Non-pigmented ciliary epithelial cell (primary cell): ENCODE measurements at places on chromosomes 2 and 18.

GRCh38 chr2:159030674-159031380, 62.4 kb downstream of the TANC1 start:
- peak; percentile 59 for DNase-seq

- DNase-seq = no peak
These were observed 976 bp upstream of the ACADL start for GRCh38 chr2:210226223-210226622.

- no peak for DNase-seq
These were observed 223.1 kb upstream of the FBXO11 start for GRCh38 chr2:48129293-48129950.

DNA sequence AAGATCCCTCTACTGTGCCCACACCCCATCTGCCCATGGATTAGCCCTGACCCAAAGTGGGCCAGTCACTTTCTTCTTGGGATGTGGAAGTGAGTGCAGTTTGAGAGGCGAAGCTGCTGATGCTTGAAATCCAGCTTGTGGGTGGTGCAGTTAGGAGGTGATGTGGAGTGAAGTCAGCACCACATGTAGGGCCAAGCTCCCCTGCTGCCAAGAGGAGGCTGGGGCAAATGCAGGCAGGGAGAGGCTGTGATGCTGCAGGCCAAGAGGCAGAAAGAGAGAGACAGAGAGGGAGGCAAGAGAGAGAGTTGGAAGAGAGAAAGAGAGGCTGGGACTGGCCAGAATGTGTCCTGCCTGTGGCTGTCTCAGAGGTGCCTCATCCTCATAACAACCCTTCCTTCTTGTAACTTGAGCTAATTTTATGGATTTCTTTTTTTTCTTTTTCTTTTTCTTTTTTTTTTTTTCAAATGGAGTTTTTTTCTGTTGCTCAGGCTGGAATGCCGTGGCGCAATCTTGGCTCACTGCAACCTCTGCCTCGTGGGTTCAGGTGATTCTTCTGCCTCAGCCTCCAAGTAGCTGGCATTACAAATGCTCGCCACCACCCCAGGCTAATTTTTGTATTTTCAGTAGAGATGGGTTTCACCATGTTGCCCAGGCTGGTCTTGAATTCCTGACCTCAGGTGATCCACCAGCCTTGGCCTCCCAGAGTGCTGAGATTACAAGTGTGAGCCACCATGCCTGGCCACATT, 35.3 kb upstream of the CAB39 start:
- no peak for DNase-seq

GRCh38 chr18:56891116-56891515, 240.0 kb downstream of the WDR7 start:
- DNase-seq = no peak

DNA sequence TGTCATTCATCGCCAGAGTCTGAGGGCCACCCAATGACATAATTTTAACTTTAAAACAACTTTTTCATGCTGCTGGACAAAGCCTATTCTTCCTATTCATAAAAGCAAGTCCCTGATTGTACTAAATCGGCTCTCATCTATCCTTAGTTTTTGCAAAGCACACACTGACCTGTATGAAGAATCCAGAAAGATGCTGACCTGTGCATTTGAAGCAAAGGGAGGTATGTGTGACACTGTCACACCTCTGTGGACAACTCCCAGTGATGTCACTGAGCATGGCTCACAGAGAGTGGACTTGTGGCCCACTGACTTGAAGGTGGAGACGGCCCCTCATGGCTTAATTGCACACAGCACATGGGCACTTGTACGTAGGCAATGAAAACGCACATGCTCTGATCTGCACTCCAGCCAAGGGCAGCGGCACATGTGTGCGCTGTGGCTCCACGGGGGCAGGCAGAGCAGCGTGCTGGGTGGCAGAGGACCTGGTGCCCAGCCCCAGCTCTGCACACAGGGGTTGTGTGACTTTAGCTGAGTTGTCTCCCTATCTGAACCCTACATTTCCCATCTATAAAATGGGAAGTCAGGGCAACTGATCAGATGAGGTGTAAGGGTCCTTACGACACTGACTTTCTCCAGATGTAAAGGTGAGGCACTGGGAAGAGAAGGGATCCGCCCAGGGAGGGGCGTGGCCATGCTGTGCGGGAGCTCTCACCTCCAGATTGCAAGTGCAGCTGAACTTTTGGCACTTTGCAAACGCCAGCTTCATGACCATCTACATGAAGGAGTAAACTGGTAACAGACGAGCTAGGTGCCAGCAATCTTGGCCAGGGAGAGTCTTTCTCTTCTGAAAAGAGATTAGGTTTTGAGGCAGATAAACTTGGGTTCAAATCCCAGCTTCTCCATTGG, 14.3 kb upstream of the ODC1 start:
- no peak for DNase-seq

DNA sequence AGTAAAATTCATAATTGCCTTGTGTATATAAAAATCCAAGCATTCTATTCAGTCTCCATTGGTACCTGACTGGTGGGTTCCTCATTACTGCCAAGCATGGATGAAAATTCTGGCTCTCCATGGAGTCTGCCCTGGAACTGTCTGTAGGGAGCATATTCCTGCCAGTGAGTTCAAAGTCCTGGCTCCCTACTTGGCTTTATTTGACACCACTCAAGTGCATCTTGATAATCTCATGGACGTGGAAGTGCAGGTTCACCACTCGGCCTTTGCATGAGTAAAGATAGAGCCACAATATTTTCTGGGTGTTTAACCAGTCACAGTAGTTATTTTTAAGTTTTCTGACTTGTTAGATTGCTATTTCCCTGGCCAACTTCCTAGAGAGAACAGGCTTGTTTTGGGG, 63.5 kb downstream of the CNTNAP5 start:
- DNase-seq = no peak

DNA sequence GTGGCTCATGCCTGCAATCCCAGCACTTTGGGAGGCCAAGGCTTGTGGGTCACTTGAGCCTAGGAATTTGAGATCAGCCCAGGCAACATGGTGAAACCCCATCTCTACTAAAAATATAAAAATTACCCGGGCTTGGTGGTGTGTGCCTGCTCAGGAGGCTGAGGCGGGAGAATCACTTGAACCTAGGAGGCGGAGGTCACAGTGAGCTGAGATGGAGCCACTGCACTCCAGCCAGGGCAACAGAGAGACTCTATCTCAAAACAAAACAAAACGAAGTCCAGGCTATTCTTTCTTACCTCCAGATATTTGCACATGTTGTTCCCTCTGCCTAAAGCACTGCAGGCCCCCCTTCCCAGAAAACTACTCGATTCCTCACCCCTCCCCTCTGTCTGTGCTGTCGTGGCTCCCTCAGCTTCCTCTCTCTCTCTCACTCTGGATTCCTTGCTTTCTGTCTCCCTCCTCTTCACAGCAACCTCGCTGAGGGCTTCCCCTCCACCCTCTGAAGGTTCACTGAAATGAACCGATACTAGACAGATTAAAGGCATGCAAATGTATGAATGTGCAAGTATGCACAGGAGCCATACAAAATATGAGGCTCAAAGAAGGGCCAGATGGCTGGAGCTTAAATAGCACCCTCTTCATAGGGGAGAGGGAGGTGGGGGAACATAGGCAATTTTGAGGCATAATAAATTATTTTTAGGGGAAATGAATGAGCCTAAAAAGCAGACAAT, 18.5 kb downstream of the TMEM177 start:
- no peak for DNase-seq

GRCh38 chr2:101341421-101341820, 32.9 kb upstream of the RNF149 start:
- no peak for DNase-seq

DNA sequence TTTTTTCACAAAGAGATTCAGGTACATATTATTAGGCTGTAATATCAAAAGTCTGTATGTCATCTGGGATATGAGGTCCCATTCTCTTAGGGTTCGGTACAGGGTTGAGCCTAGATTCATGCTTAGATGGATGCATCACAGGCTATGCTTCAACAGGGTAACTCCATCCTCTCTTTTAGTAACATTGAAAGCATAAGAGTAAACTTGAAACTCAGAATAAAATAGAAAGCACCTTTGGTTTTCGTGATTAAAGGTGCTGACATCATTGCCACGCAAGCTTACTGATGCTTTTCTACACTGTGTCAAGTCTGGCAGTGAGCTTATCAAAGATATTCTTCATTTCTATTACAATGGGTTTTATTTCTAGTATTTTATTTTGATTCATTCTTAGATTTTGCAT, 419.1 kb upstream of the DSEL start:
- no peak for DNase-seq

GRCh38 chr2:49973917-49974368, 819.6 kb upstream of the FSHR start:
- peak; percentile 5 for DNase-seq

DNA sequence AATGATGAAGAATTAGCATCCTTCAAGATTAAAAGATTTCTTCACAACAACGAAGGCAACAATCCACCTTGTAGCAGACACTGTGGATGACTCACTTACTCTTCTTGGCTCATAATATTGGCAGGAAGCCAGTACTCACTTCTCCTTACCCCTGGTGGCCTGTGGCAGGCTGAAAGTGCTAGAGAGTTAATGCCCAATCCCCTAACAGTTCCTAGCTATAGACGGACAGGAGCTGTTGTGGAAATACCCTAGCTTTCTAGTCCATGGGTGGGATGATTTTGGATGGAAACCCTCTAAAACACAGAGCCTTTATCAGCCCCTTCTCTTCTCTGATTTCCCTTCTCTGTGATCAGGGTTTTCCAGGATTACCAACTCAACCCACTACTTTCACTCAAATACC, 128.6 kb upstream of the NYAP2 start:
- no peak for DNase-seq

GRCh38 chr2:122635686-122636085, 880.2 kb downstream of the TSN start:
- no peak for DNase-seq

- DNase-seq = no peak
These were observed 40.8 kb downstream of the MTERF4 start for GRCh38 chr2:241061275-241061674.

DNA sequence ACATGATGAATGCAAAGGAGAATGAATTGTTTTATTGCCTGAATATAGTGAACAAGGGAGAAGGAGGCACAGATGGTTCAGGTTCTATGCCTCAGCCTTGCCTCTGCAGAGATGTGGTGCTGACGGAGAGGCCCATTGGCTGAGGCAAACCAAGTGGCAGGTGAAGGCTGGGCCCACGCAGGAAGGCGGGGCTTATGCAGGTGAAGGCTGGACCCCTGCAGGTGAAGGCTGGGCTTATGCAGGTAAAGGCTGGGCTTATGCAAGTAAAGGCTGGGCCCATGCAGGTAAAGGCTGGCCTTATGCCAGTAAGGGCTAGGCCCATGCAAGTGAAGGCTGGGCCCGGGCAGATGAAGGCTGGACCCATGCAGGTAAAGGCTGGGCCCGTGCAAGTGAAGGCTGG, 414.7 kb downstream of the LRATD1 start:
- no peak for DNase-seq

- DNase-seq = peak; percentile 41
These were observed 181.7 kb upstream of the ETAA1 start for GRCh38 chr2:67215214-67216055.

DNA sequence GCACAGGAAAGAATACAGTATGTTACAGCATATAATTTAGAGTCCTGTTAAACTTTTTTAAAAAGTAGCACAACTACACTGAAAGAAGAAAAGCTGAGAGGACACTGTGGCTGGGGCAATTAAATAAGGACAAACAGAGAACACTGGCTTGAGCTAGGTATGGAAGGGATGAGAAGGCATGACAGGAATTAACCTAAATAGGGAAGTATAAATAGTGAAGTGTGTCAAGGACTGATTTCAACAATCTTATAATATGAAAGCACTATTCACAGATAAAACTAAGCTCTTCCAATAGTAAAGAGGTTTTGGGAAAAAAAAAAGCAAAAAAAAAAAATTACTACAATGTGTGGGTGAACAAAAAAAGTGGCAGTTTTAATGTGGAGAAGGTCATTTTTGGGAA, 45.5 kb downstream of the PPP3R1 start:
- DNase-seq = no peak

GRCh38 chr18:6412933-6413472, 1.7 kb downstream of the L3MBTL4 start:
- no peak for DNase-seq

GRCh38 chr2:71446505-71446904, 6.9 kb upstream of the DYSF start:
- no peak for DNase-seq

DNA sequence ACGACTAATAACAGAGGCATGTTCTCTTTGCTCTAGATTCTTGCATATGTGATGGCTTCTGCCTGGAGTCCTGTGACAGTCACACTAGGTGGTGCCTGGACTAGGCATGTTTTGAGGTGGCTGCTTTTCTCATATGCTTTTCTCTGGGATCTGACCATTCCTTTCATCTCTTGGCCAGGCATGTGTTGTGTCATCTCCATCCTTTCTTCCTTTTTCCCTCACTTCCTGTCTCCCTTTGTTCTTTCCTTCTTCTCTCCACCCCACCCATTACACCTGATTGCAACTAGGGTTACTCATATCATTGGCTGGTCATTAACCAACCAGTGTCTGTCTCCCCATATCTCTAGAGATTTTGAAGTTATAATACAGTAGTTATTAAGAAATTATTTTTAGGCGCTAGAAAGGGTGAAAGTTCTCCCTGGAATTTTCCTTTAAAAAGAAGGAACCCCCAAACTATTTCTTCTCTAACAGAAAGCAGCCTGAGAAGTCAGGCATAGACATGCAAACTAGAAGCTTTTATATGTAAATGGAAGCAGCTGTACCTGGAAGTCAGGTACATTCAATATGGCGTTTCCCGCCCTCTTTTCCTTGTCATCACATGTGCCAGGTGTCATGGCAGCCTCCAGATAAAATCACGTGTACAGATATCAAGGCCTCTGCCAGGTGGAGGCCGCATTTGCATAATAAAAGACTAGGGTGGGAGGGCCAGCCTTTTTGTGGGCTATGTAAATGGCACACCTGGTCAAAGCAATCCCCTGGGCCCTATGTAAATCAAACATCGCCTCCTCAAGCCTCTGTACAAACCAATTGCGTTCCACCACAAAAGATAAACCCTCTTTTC, 220.4 kb upstream of the MEX3C start:
- no peak for DNase-seq

DNA sequence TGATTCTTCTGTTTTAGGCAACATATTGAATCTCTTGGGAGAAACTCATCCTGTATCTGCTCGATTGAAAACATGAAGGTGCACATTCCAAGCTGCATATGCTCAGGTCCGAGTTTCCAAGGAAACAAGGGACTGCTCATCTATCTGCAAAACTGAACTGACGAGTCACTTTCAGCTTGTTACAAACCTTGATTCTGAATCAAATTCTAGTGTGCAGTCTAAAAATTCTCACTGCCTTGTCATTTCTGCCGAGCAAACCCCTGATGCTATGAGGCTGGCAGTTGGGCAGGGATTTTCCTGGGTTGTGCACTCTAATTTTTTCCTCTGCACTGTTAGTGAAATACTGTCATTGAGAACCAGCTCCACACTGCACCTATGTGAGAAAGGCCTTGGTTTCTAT, 101.3 kb upstream of the ETAA1 start:
- DNase-seq = no peak

GRCh38 chr2:189569295-189569910, 11.2 kb downstream of the SLC40A1 start:
- no peak for DNase-seq

- DNase-seq = no peak
These were observed 14.3 kb upstream of the PIEZO2 start for GRCh38 chr18:11163665-11164064.

- no peak for DNase-seq
These were observed 201.5 kb downstream of the SMAD2 start for GRCh38 chr18:47728921-47729320.

GRCh38 chr2:29108225-29108624, 7.0 kb upstream of the CLIP4 start:
- no peak for DNase-seq

- no peak for DNase-seq
These were observed 3.3 kb downstream of the UGT1A9 start for GRCh38 chr2:233674995-233675394.

GRCh38 chr18:47100212-47100831, 50.0 kb downstream of the HDHD2 start:
- no peak for DNase-seq
